Naive thymus-derived CD8-positive, alpha-beta T cell (primary cell): ENCODE measurements at places on chromosomes 4 and X. TPM values are rescaled to one million over a fixed set of nuclear protein-coding genes. Genes with fewer than 3 reads are reported as not detected.
A peak's percentile ranks its signal among the peaks of the same experiment; 100 is the strongest.

GRCh38 chr4:119113033-119113655 is 22.5 kb upstream of the MYOZ2 start:
- no peak for DNase-seq

DNA sequence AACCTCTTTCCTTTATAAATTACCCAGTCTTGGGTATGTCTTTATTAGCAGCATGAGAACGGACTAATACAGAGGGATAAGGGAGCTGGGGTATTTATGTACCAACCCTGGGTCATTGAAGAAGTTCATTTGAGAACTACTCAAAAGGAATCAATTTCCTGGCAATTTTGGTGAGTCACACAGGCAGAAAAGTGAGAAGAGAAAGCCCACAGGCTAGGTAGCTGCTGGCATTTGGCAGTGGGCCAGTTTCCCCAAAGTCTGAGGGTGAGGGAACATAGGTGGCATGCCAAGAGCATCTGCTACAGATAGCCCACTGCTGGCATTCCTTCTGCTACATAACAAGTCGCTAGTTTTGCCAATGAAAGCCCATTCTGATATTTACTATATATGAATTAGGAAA is 411.2 kb downstream of the MID1IP1 start:
- no peak for DNase-seq

DNA sequence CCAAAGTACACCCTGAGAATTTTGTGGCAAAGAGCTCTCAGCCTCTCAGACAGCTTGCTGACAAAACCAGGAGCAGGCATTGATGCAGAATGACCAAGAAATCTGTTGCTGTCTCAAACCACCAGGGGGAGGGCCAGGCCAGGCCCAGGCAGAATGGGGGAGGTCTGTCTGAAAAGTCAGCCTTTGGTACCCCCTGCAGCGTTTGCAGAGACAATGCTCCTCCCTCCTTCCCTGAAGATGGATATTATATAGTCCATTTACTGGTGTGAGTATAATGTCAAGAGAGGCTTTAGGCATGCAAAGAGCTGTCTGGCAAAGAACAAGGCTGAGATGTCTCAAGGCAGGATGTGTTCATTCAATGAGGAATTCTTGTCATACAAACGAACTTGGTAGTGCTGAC is 52.9 kb upstream of the TRPC5OS start:
- no peak for DNase-seq

- DNase-seq, result peak; percentile 54
Measured at GRCh38 chr4:147707892-147708672, 23.8 kb upstream of the ARHGAP10 start.

DNA sequence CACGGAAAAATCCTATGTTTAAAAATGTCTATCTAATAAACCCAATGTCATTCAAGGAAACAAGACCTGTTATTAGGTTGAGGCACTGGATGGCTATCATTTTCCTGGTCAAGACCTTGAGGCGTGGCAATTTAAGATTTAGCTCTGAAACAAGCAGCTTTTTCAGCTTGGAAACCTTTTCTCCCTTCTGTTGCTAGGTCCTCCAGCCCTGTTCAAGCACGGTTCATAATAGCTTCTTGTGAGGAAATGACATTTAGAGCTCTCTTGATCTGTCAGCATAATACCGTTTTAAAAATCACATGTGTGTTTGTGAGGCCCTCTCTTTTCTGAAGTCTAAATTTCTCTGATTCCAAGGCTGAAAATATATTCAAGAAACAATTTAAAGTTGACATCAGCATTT is 133.6 kb upstream of the GRPR start:
- no peak for DNase-seq

Gene UBE2K
- 61.6 TPM for polyA plus RNA-seq

DNA sequence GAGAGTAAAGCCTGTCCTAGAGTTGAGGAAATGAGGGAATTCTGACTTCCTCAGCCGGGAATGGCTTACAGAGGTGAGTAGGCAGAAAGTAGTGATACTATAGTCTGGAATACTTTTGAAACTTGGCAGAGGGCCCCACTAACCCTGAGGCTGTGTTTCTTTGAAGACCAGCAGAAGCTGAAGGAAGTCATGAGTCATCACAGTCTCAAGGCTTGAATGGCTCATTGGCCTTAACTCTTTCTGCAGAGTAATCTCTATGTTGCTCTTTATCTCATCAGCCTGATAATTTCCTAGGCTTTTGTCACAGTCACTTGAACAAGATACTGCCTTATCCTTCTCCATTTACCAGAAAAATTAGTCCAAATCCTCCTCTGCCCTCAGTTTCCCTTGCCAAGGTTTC is 80.8 kb downstream of the ANKRD50 start:
- DNase-seq, result no peak

Gene ZMAT1
- polyA plus RNA-seq, result 4.5 TPM

Gene ITM2A
- polyA plus RNA-seq, result 215 TPM

DNA sequence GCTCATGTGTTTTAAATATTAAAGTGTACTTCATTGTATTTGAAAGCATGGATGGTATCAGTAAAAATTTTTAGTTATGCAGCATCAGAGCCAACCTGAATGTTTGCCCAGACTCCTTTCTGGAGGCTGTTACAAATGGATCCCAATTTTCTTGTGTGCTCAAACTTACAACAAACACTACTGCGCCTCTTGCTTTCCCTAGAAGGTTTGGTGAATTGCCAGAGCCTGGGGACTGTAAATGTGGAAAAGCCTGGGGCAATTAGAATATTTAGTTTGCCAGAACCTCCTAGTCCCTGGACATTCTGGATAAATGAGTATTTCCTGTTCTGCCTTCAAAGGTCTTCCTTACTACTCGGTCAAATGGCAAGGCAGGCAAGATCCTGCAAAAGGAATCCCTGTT is 4.8 kb downstream of the CAPN6 start:
- DNase-seq, result no peak

DNA sequence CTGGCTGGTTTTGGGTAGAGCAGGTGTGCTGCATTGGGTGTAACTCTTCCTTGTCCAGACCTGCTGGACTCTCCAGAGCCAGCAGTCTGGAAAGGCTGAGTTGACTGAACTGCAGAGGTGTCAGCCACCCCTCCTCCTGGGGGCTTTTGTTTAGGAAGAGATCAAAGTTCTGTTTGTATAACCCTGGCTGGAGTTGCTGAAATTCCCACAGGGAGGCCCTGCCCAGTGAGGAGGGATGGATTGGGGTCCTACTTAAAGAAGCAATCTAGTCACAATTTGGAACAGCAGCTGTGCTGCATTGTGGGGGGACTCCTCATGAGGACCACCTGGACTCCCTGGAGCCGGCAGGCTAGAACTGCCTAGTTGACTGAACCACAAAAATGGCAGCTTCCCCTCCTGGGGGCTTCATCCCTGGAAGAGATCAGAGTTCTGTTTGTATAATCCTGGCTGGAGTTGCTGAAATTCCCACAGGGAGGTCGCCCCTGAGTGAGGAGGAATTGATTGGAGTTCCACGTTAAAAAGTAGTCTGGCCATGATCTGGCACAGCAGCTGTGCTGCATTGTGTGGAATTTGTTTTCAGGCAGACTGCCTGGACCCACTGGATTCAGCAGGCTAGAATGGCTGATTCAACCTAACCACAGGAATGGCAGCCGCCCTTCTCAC is 264.9 kb upstream of the ZC4H2 start:
- DNase-seq, result no peak

DNA sequence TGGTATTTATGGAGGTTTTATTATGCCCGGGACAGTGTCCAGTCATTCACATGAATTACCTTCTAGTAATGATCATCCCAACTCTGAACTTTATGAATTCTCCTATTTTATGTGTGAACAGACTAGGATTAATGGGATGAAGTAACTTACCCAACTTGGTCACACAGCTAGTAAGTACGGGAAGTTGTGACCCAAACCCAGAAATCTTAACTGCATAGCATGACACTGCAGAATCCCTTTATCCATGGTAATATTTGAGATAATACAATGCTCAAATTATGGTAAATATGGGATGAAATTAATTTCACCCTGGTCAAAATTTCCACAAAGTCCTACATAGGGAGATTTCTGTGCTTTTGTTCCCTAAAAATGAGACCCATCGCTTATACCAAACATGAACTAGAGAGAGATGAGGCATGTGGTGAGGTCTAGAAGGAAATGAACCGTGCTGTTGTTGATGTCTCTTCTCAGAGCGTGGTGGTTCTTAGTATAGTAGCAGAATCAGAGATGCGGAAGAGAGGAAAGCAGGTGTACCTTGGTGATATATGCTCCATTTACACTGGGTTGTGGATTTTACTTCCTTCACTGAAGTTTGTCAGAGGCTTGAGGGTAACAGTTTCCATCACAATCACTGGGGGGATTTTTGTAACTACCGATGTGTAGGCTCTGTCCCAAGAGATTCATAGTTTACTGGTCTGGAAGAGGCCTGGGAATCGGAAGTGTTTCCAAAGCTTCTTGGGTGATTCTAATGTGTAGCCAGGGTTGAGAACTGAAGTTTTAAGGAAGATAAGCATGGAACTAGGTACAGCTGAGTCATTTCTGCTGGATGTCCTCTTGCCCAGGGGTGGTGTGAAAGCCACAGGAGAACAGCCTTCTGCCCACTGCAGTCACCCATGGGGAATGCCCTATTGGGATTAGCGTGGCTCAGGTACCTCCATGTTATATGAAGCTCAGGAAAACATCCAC is 30.2 kb upstream of the FAM9C start:
- DNase-seq, result peak; percentile 52

Gene PPEF2
- not detected for polyA plus RNA-seq

Gene VCX
- not detected for polyA plus RNA-seq

Gene PSAPL1
- polyA plus RNA-seq, result not detected

Gene MAGEE2
- not detected for polyA plus RNA-seq

GRCh38 chr4:126552321-126552720 is 1080.4 kb upstream of the INTU start:
- no peak for DNase-seq

DNA sequence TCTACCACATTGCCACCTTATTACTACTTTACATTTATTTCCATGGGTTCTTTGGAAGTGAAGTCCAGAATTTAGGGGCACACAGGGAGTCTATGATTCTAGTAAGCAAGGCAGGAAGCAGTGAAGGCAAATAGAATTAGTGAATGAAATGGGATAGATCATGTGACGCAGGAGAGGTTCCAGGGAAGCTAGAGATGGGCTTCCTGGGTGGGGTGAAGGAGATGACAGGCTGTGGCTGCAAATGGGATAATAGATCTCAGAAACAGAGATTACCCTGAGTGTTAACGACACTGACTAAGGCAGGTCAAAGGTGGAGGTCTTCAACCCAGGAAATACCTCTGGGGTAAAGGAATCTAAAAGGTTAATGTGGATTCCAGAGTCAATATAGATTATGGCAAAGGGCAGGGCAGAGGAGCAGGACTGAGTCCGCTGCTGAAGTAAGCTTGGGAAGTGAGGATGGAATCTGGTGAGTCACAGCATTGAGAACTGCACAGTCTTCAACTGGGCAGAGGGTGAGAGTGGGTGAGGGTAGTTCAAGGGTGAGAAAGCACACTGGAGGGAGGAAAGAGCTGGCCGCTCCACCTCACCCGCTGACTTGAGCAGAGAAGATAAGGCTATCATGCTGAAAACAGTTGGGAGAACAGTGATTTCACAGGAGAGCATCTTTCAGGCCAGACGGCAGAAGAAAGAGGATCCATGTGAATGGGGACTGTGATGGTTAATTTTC is 70.8 kb downstream of the ANXA3 start:
- no peak for DNase-seq

- DNase-seq, result no peak
Measured at GRCh38 chrX:112687189-112687691, 7.5 kb upstream of the LHFPL1 start.

Gene SLITRK2
- polyA plus RNA-seq, result not detected

Gene FABP2
- 0.09 TPM for polyA plus RNA-seq

DNA sequence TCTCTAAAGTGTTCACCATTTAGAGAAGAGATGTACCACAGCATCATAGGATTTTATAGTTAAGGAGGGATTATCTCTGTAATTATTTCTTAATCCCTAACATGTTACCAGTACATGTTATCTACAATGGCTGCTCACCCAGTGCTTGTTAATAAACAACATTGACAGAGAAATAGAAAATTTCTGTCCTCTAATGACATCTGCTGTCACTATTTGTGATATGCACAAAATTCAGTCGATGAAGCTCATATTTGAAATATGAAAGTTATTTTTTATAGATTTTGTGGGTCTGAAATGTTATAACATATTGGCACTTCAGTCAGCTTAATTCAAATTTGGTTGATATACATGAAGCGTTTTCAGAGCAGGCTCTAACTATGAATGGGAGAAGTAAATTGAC is 48.8 kb upstream of the GRXCR1 start:
- no peak for DNase-seq

Gene FANCB
- 1.9 TPM for polyA plus RNA-seq

- no peak for DNase-seq
Measured at GRCh38 chr4:76589872-76590797, 155.1 kb downstream of the SHROOM3 start.

Gene MRFAP1L1
- 105 TPM for polyA plus RNA-seq

- no peak for DNase-seq
Measured at GRCh38 chrX:103704863-103705262, 5.8 kb upstream of the TMEM31 start.

Gene APOOL
- polyA plus RNA-seq, result 3.5 TPM

Gene CT45A2
- not detected for polyA plus RNA-seq

Gene RAB33A
- polyA plus RNA-seq, result 21.1 TPM

DNA sequence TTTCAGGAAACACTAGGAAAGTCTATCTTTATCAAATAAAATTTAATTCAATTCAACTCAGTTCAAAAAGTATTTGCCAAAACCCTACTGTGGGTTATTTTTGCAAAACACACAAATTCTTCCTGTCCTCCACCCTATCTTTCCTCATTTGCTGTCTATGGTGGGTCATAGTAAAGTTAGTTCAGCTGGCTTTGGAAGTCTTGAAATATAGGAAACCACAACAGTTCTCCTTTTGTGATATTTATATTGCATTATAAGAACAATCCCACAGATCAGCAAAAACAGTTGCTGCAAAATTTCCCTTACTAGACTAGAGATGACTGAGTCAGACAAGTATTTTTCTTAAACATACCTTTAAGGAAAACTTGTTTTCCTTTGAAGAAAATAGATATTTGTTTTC is 22.2 kb downstream of the CYBB start:
- no peak for DNase-seq

- DNase-seq, result no peak
Measured at GRCh38 chr4:160927311-160927710, 1236.5 kb downstream of the FSTL5 start.

DNA sequence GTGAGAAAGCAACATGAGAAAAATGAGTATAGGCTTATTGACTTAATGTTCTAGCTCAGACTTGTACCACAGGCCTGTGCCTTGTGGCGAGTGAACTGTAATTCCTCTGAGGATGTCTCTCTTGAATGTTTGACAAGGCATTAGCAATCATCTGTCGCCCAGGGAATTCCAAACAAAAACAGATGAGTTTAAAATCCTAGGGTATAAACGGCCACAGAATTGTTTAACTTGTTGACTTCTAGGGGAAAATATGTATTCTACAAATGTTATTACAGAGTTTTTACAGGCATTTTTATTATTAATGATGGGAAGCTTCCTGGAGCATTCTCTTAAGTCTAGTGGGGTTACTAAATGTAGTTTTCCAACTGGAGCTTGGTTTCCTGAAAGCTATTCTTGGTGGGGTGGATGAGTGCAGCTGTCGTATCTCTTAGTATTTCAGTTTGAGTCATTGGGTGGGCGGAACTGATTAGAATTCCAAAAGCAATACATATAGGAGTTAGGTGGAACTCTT is 40.6 kb downstream of the ARHGAP10 start:
- no peak for DNase-seq
